ENCODE measurements at places on chromosomes 4 and X.

- no peak for DNase-seq
Measured at GRCh38 chrX:14581081-14581480, 51.7 kb downstream of the GLRA2 start.

DNA sequence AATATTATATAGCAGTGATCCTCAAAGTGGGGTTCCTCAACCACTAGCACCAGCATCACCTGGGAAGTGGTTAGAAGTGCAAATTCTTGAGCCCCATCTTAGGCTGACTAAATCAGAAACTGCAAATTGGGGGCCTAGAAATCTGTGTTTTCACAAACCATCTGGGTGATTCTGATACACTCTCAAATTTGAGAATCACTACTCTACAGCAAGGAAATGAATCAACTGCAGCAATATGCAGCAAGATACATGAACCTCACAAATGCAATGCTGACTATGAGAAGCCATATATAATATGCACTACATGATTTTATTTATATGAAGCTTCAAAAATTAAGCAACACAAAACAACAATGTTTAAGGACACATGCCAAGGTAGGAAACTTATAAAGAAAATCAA lies 36.2 kb upstream of the IRS4 start:
- no peak for DNase-seq

- no peak for DNase-seq
Measured at GRCh38 chr4:83536362-83537272, 709 bp downstream of the GPAT3 start.

GRCh38 chr4:54224996-54225597 lies 4.0 kb upstream of the PDGFRA start:
- no peak for DNase-seq

- DNase-seq, result no peak
Measured at GRCh38 chr4:10007793-10008608, 13.3 kb downstream of the SLC2A9 start.

DNA sequence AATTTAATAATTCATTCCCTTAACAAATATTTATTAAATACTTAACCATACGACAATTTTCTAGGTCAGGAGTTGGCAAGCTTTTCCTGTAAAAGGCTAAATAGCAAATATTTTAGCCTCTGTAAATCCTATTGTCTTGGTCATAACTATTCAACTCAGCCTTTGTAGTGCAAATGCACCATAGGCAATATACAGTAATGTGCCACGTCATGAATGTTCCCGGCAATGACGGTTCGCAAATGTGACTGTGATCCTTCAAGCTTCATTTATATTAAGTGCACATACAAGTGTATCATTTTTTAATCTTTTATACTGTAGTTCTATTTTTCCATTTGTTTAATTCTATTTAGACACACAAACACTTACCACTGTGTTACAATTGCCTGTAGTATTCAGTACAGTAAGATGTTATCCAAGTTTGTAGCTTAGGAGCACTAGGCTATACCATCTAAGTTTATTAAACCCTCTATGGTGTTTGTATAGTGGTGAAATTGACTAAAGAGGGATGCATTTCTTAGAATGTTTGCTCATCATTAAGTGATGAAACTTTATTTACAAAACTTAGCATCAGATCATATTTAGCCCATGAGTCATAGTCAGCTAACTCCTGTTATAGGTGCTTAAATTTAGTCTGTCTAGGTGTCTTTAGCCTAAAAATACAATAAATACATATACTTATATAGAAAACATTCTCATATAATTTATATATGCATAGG lies 553.6 kb downstream of the STPG2 start:
- no peak for DNase-seq

- no peak for DNase-seq
Measured at GRCh38 chr4:80183250-80184052, 13.9 kb upstream of the PRDM8 start.

DNA sequence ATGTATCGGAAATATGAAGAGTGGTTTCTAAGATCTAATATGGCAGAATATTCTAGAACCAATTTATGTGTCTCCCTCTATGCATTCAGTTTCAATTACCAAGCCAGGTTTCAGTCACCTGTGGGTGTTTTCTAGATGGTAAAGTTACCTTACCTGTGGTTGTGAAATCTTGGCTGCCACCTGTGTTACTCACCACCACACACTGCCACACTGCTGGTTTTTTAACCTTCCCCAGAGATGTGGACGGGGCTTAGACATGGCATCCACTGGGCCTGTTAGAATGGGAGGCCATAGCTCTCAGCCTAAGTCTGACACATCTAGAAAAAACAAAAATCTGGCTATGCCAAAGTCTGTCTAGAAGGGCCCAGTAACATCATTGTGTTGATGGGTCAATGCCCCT lies 896.5 kb upstream of the PABPC4L start:
- no peak for DNase-seq

GRCh38 chr4:159105761-159106243 lies 2.9 kb downstream of the RAPGEF2 start:
- DNase-seq, result no peak

DNA sequence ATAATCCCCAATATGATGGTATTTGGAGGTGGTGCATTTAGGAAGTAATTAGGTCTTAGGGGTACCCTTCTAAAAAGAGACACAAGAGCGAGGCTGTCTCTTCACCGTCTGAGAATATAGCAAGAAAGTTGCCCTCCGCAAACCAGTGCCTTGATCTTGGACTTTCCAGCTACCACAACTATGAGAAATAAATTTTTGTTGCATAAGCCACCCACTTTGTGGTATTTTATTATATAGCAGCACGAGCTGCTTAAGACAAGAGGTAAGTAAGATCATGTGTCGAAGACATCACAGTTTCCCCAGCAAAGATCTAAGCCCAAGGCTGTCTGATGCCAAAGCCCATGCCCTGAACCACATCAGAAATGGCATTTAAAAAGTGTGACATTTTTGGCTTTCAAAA lies 9.6 kb upstream of the EXOSC9 start:
- DNase-seq, result no peak

DNA sequence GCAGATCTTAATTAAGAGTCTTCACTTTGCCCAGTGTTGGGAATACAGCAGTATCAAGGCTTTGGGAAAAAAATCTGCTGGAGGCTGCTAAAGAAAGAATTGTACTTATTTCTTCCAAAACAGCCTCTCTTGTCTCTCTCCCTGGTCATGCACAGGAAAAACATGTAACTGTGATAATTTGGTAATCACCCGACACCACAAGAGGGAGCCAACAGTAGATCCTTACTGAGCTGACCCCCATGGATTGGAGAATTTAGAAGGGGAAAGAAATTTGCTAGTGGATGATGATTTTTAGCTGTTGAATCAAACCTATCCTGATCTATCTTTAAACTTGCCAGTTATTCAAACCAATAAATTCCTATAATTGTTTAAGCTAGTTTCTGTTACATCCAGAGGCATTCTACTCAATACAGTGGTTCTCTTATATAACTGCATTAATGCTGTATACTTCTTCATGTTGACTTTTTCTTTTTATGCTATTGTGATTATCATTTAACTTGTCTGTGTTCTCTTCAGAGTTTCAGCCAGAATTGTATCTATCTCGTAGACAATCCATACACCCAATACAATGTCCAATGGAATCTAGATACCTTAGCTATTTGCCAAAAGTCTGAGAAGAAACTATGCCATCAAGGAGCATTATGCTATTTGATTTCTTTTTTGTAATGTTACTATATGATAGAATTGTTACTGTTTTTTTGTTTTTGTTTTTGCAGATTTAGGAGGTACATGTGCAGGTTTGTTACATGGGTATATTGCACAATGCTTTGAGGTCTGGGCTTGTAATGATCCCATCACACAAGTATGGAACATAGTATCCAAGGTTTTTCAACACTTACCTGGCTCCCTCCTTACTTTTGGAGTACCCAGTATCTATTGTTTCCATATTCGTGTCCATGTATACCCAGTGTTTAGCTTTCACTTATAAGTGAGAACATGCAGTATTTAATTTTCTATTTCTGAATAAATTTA lies 31.3 kb upstream of the ARHGEF38 start:
- DNase-seq, result peak; percentile 23

DNA sequence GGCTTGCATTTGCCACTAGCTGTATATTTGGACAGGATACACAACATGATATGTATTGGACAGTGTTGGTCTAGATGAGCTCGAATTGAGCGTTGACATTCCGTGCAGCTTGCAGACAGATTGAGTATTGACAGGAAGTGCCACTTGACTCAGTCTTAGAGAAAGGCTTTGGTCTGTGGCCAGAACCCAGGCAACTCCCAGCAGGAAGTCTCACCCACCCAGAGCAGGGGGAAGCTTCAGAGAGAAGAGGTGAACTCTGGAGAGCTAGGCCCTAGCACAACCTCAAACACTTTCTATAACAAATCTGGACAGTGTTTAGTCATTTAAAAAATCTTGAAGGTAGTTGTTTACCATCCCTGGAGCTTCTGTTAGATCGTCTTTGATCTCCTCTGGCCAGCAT lies 280.5 kb downstream of the FBXW7 start:
- DNase-seq, result peak; percentile 59

DNA sequence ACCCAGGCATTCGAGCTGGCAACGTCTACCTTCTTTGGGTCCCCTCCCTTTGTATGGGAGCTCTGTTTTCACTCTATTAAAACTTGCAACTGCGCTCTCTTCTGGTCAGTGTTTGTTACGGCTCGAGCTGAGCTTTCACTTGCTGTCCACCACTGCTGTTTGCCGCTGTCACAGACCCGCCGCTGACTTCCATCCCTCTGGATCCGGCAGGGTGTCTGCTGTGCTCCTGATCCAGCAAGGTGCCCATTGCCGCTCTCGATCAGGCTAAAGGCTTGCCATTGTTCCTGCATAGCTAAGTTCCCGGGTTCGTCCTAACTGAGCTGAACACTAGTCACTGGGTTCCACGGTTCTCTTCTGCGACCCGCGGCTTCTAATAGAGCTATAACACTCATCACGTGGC lies 183.5 kb upstream of the GALNTL6 start:
- no peak for DNase-seq

DNA sequence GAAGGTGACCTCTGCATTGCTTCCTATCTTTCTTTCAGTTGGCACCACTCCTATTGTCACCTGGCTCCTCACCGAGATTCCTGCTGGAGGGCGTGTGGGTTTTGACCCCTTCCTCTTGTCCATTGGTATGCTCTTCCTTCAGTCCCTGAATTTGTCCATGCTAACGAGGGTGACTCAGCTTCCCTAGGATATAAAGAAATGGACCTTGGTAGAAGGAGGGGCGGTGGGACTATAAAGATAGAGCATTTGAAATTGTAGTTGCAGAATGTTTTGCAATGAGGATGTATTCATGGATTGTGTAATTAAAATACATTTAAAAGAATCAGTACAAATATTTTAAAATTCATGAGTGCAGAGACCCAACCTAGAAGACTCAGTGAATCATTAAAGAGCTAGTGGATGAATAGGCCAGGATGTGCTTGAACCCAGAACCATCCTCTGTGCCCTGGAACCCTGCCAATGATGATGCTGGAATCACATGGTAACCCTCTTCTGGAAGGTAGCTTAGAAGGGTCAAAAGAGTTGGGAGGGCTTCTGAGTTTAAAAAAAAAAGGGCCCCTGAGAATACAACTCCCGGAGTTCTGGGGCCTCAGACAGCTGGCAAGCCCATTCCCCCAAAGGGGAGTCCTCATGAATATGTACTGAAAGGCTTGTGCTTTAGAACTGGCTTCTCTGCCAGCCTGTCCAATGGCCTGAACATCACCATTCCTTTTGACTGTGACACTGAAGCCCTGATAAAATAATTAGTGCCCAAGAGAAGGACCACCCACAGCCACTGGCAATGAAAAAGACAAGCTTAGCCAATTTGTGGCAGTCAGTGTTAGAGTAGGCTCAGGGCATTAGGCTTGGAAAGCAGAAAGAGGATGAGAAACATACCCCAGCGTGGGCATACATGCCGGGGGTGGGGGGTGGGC lies 8.0 kb downstream of the XPNPEP2 start:
- DNase-seq, result no peak

- DNase-seq, result no peak
Measured at GRCh38 chr4:182449930-182450439, 206.8 kb downstream of the TENM3 start.

DNA sequence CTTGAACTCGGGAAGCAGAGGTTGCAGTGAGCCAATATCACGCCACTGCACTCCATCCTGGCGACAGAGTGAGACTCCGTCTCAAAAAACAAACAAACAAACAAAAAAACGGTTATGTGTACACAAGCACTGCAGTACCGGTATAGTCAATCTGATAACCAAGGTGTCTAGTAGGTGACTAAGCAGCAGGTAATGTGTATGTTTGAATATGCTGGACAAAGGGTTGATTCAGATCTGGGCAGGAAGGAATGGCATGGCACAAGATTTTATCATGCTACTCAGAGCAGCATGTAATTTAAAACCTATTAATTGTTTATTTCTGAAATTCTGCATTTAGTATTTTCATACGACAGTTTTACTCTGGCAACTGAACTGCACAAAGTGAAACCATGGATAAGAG lies 41.7 kb downstream of the MAGEC1 start:
- no peak for DNase-seq

DNA sequence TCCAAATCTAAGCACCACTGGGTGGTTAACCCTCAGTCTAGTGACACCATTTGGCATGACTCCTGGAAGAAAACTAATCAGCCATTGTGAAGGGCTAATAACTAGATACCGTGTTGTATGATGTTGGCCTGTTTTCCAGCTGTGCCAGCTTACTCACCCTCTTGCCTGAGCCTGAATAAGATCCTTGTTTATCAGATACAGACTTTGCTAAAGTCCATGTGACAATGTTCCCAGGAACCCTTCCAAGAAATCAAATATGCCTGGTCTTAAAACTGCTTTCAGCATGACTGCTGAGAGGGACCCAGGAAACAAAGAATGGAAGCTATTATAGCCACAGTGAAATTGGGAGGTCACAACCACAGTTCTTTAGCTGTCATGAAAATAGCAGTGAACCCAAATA lies 640.8 kb upstream of the INTU start:
- no peak for DNase-seq

DNA sequence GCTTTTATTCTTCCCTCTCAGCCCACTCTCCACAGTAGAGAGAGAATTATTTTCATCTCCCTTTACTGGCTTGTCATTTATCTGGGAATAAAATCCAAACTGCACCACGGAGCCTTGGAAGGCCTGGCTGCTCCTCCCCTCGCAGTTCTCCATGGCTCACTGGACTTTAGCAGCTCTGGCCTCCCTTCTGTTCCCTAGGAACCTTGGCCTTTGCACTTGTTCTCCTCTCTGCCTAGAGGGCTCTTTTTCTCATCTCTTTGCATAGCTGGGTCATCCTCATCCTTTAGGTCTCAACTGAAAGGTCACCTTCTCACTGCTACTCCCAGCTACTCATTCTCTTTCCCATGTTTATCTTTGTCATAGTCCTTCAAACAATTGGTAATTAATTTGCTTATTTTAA lies 31.3 kb upstream of the TAPT1 start:
- no peak for DNase-seq
